Forelimb muscle (tissue), 1 donor: ENCODE measurements at places on chromosomes 7 and 10. TPM values are rescaled to one million over a fixed set of nuclear protein-coding genes. Genes with fewer than 3 reads are reported as not detected.

The CCDC146 gene
- polyA plus RNA-seq, result 9.6 TPM

The CCDC172 gene
- not detected for polyA plus RNA-seq

The PLXNA4 gene
- 4.9 TPM for polyA plus RNA-seq

The MSMB gene
- polyA plus RNA-seq, result not detected

The PARP12 gene
- polyA plus RNA-seq, result 11.3 TPM

The P4HA1 gene
- polyA plus RNA-seq, result 46.6 TPM

The AFAP1L2 gene
- 34.0 TPM for polyA plus RNA-seq

The LOXL4 gene
- polyA plus RNA-seq, result 9.5 TPM

The ZNF655 gene
- polyA plus RNA-seq, result 46.1 TPM

The FAM241B gene
- polyA plus RNA-seq, result 0.39 TPM

The ACSM6 gene
- polyA plus RNA-seq, result not detected

The SOSTDC1 gene
- polyA plus RNA-seq, result 10.2 TPM

The FAM53B gene
- 27.6 TPM for polyA plus RNA-seq

The SEC61A2 gene
- 11.7 TPM for polyA plus RNA-seq

The CCNJ gene
- polyA plus RNA-seq, result 10.7 TPM

The PNLIPRP3 gene
- not detected for polyA plus RNA-seq

The TRIL gene
- polyA plus RNA-seq, result 24.3 TPM

The CTAGE4 gene
- not detected for polyA plus RNA-seq

The GJC3 gene
- polyA plus RNA-seq, result 0.32 TPM

The DYNC1I1 gene
- 0.68 TPM for polyA plus RNA-seq

The NAT16 gene
- not detected for polyA plus RNA-seq

The PPP1R3A gene
- 39.8 TPM for polyA plus RNA-seq

The LAMB1 gene
- polyA plus RNA-seq, result 406 TPM

The IFIT5 gene
- polyA plus RNA-seq, result 8.2 TPM
